ENCODE measurements at places on chromosomes 4 and X.

GRCh38 chr4:138919094-138919936 lies 96.3 kb upstream of the NOCT start:
- DNase-seq = peak; percentile 85

DNA sequence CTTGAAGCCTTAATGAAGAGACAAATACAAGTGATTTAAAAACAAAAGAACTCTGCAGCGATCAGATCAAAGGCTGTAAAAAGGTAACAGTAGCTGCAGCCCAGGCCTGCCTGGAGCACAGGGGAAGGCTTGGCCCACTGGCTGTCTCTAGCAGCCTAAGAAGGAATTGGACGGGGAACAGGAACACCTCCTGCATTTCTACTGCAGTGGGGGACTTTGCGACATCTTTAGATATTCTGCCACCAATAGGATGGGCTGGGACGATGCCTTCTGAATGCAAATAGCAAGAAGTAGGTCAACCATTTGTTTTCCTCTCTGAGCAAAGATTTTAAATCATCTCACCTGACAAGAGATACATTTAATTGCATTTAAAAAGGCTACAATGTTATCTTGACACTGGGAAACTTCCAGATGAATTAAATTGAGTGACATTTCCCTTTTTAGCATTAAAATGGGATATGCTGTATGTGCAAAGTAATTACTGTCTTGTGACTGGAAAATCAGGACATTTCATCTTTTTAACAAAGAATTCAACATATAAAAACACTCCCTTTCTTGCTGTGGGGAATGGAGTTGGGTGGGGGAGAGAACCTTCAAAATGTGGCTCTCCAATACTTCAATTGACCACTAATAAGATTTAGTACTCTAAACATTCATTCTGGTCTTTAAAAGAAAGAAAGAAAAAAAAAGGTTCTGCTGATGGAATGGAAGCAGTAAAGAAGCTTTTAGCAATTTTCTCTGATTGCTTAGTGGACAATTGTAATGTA lies 70.0 kb downstream of the NYX start:
- no peak for DNase-seq

DNA sequence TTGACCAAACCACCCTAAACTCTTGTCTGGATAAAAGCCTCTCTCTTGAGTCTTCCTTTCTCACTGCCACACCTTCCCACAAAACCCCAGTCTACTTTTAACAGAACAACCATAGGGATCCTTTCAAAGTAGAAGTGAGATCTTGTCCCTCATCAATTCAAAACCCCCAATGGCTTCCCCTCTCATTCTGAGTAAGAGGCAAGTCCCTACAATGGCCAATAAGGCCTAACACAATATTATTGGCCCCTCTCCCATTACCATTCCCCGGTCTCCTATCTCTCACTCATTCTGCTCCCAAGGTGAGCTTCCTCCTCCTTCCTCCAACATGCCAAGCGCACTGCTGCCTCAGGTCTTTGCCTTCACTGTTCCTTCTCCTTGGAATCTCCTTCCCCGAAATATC lies 57.1 kb downstream of the REELD1 start:
- DNase-seq = no peak

GRCh38 chrX:66915893-66916292 lies 277.0 kb upstream of the EDA2R start:
- DNase-seq = no peak
